ENCODE measurements at places on chromosomes 12 and 14. TPM values are rescaled to one million over a fixed set of nuclear protein-coding genes. Genes with fewer than 3 reads are reported as not detected.

The APOF gene
- not detected for total RNA-seq

The TMEM121 gene
- total RNA-seq: 0.51 TPM

The TEX52 gene
- not detected for total RNA-seq

The OTX2 gene
- not detected for total RNA-seq

The GOLGA3 gene
- 134 TPM for total RNA-seq

The LIN7A gene
- total RNA-seq: not detected

The RDH12 gene
- total RNA-seq: 1.3 TPM

The ZNF219 gene
- 7.8 TPM for total RNA-seq

The DNAJC22 gene
- total RNA-seq: 0.26 TPM

The FGD6 gene
- total RNA-seq: 13.3 TPM

The SLC4A8 gene
- total RNA-seq: 0.26 TPM

The LIN52 gene
- total RNA-seq: 8.4 TPM

The MMP14 gene
- 140 TPM for total RNA-seq

The CISTR gene
- not detected for total RNA-seq

The GIT2 gene
- 21.9 TPM for total RNA-seq

The MYF5 gene
- total RNA-seq: not detected

The MYH6 gene
- not detected for total RNA-seq

The SLC2A14 gene
- total RNA-seq: not detected

The RAD9B gene
- total RNA-seq: 0.26 TPM

The ERP27 gene
- total RNA-seq: not detected

The FOXN3 gene
- 7.8 TPM for total RNA-seq

The LRRC74A gene
- not detected for total RNA-seq

The SIX1 gene
- total RNA-seq: 6.5 TPM

The CMA1 gene
- total RNA-seq: not detected

The IL31 gene
- total RNA-seq: not detected

The PPP2R3C gene
- 15.0 TPM for total RNA-seq

The CLEC1B gene
- not detected for total RNA-seq

The GPR132 gene
- total RNA-seq: 0.13 TPM

The CLEC9A gene
- not detected for total RNA-seq

The HSP90AA1 gene
- total RNA-seq: 280 TPM

The AMHR2 gene
- total RNA-seq: not detected

The ERGIC2 gene
- total RNA-seq: 44.7 TPM

The SYCP3 gene
- under 0.01 TPM for total RNA-seq

The BHLHE41 gene
- total RNA-seq: 2.1 TPM

The MYF6 gene
- total RNA-seq: not detected

The RD3L gene
- not detected for total RNA-seq

The ACSM4 gene
- total RNA-seq: not detected

The ITGA7 gene
- 0.79 TPM for total RNA-seq

The IFNG-AS1 gene
- total RNA-seq: not detected

The GPR33 gene
- not detected for total RNA-seq

The LRP1-AS gene
- not detected for total RNA-seq

The RITA1 gene
- total RNA-seq: 17.6 TPM

The CCDC198 gene
- not detected for total RNA-seq

The TAS2R46 gene
- total RNA-seq: 0.90 TPM

The TAS2R42 gene
- not detected for total RNA-seq

The KIF21A gene
- 37.4 TPM for total RNA-seq

The BCL7A gene
- 17.1 TPM for total RNA-seq

The PTCSC3 gene
- total RNA-seq: not detected

The PLEKHH1 gene
- total RNA-seq: 4.7 TPM

The DTX1 gene
- not detected for total RNA-seq

The TEDC1 gene
- total RNA-seq: 4.5 TPM

The ZDHHC22 gene
- not detected for total RNA-seq
